ENCODE measurements at places on chromosomes 7 and 10. TPM values are rescaled to one million over a fixed set of nuclear protein-coding genes. Genes with fewer than 3 reads are reported as not detected.

Gene ATRNL1
- total RNA-seq: 1.3 TPM

DNA sequence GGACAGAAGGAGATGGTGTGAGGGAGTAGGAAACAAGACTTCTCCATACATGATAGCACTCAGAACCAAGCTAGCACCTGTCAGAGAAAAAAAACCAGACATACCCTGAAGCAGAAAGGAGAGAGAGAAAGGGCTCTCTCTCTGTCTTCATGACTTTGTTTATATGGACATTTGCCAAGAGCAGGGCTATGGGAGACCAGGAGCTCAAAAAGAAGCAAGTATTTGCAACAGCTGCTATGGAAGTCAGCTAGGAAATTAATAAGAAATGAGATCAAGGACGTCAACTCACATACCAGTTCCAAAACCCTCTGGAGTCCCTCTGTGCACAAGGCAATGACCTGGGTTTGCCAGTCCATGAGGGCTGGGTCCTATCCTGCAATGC lies 111.6 kb downstream of the SGMS1 start:
- no peak for ATAC-seq

Gene CYP3A4
- 0.24 TPM for total RNA-seq

DNA sequence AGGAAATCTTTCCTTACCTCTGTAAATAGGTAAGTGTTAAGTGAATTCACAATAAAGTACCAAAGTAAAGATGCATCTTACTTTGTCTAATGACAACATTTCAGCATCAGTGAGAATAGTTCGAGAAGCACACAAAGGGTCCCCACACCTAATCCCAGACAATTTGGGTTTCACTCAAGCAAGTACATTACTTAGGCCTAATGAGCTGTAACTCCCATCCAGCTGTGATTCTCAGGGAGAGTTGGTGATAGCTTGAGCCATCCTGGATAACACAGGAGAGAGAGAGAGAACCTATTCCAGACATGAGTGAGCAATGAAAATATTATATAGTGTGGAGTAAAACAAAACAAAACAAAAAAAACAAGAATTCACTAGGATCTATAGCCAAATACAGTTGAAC lies 149.1 kb upstream of the NRG3 start:
- ATAC-seq: no peak

Gene SSC4D
- 0.92 TPM for total RNA-seq

GRCh38 chr7:44615149-44615611 lies 8.8 kb downstream of the OGDH start:
- peak; percentile 58 for ATAC-seq

DNA sequence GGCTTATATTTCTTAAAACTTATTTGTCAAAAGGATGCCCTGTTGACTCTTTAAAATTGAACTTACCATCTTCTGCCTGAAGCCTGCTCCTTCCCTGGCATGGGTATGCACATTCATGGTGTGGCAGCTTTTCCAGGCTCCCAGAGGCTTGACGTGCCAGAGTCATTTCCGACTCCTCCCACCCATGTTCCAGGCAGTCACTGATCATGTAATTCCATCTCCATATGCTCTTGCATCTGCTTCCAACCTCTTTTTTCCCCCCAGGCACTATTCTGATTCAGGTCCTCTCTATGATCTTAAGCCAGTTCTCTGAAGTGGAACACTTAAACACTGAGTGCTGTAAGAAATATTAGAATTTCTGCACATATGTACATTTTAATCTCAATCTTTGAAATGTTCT lies 82.2 kb downstream of the CFAP58 start:
- no peak for ATAC-seq

GRCh38 chr7:130875901-130876300 lies 141.9 kb upstream of the KLF14 start:
- ATAC-seq: no peak

DNA sequence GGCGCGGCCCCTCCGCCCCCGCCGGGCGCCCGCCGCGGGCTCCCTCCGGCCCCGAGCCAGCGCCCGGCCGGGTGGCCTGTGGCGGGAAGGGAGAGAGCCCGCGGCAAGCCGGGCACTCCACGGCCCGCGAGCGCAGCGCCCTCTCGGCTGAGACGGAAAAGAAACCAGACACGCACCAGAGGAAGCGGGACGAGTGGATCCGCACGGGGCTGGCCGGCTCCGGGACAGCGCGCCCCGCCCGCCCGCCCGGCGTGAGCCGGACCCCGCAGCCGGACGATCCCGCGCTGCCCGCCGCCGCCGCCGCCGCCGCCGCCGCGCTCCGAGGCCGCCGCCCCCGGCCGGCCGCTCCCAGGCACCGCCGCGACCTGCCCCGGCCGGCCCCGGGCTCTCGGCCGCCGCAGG lies 300 bp downstream of the ARHGAP21 start:
- no peak for ATAC-seq

DNA sequence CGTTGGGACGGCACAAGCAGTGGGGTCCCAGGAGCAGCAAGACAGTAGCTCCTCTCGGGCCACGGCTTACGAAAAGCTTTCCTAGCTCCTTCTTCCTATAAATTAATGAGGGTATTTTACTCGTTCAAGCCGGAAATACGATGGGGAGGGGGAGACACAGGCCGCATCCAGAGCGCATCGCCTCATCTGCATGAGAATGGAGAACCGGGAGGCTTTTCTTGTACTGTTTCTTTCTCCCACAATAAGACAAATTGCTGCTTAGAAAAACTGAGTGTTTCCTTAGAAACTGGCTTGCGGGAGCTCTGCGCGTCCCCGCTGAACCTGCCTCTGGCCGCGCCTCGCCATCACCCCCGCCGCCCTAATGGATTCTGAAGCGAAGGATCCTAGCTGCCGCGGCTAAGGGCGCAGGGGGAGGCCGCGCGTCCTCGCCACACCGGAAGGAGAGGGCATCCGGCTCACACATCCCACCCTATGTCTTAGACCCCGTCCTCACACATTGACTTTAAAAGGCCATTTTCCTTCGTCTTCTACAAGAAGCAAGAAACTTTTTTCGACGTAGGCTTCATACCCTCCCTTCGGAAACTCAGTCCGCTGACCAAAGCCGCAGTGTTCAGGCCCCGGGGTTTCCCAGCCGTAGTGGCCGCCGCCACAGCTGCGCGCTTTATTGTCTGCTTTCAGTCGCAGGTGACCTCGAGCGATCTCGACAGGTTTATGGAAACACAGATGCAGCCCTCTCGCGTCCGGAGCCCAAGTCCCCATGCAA lies 8.8 kb downstream of the NXPH1 start:
- ATAC-seq: no peak

GRCh38 chr7:81767926-81768325 lies 1.9 kb downstream of the HGF start:
- no peak for ATAC-seq

GRCh38 chr10:70775679-70776454 lies 9.3 kb downstream of the TBATA start:
- peak; percentile 54 for ATAC-seq

Gene HHEX
- total RNA-seq: 1.1 TPM

- ATAC-seq: no peak
Observed at GRCh38 chr10:49001870-49002672, 62.4 kb upstream of the LRRC18 start.

GRCh38 chr10:23067939-23068775 lies 27.2 kb upstream of the MSRB2 start:
- ATAC-seq: peak; percentile 78

DNA sequence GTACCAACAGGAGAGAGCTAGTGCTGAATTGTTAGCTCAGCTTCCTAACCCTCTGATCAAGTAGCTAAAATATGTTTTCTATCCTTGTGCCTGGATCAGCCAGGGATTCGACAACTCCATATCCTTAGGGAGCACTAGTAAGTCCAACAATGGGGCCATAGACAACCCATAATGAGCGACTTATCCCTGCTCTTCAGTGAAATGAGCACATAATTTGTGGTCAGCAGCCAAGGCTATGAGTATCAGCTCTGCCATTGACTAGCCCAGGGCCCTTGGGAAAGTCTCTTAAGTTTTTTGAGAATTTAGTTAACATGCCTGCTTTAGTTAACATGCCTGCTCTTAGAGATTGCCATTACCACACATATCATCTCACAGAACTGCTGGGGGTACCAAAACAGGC lies 39.3 kb downstream of the COL1A2 start:
- ATAC-seq: no peak

DNA sequence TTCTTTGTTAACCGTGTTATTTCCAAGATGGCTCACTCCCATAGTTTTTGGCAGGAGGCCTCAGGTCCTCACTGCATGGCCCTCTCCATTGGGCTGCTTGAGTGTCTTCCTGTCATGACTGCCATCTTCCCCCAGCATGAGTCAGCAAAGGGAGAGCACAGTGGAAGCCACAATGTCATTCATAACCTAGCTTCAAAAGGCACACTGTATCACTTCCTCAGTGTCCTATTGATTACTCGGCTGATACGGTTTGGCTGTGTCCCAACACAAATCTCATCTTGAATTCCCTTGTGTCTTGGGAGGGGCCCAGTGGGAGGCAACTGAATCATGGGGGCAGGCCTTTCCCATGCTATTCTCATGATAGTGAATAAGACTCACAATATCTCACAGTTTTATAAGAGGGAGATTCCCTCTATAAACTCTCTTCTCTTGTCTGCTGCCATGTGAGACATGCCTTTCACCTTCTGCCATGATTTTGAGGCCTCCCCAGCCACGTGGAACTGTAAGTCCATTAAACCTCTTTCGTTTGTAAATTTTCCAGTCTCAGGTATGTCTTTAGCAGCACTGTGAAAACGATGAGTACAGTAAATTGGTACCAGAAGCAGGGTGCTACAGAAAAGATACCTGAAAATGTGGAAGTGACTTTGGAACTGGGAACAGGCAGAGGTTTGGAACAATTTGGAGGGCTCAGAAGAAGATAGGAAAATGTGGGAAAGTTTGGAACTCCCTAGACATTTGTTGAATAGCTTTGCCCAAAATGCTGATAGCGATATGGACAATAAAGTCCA lies 106.5 kb downstream of the PRLHR start:
- ATAC-seq: no peak

- ATAC-seq: no peak
Observed at GRCh38 chr10:37703833-37704382, 153.5 kb downstream of the ZNF248 start.

Gene RBP3
- total RNA-seq: not detected

DNA sequence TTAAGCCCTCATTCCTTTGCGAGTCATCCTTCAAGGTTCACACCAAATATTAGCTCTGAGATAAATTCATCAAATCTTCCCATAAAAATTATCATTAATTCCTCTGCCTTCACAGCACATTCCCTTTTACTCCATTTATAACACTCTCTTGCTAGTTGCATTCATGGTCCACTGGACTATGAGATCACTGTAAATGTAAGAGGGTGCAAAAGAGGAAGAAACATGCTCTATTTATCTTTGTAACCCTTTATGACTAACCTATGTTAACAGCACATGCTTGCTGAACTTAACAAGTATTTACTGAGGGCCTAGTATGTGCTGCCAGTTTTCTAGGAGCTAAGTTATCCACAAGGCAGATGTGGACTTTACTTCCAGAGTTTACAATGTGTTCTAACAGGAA lies 86.7 kb upstream of the TMEM168 start:
- ATAC-seq: peak; percentile 47

- ATAC-seq: no peak
Observed at GRCh38 chr10:99443500-99443899, 13.1 kb upstream of the GOT1 start.

- no peak for ATAC-seq
Observed at GRCh38 chr10:103280506-103280905, 3.6 kb downstream of the INA start.

Gene MMRN2
- 9.0 TPM for total RNA-seq

DNA sequence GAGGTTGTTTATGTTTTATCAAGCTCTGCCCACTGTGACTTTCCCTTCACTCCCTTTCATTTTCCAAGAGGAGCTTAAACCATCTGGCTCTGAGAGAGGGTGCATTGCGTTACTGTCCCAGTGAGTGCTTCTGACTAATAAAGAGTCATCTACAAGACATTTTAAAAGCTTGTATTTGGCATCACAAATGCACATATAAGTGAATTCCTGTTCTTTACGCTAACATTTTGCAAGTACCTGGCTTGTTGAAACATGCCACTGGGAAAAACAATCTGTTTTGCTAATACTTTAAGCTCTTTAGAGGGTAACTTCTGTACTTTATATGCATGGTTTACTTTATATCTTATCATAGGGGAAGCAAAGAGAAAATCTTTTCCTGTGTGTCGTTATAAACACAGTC lies 534.6 kb upstream of the POM121L12 start:
- no peak for ATAC-seq

Gene TMEM229A
- total RNA-seq: not detected

Gene ZNF722
- total RNA-seq: not detected

Gene CHST3
- total RNA-seq: 9.0 TPM

GRCh38 chr7:141563956-141564623 lies 12.9 kb downstream of the AGK start:
- ATAC-seq: no peak

DNA sequence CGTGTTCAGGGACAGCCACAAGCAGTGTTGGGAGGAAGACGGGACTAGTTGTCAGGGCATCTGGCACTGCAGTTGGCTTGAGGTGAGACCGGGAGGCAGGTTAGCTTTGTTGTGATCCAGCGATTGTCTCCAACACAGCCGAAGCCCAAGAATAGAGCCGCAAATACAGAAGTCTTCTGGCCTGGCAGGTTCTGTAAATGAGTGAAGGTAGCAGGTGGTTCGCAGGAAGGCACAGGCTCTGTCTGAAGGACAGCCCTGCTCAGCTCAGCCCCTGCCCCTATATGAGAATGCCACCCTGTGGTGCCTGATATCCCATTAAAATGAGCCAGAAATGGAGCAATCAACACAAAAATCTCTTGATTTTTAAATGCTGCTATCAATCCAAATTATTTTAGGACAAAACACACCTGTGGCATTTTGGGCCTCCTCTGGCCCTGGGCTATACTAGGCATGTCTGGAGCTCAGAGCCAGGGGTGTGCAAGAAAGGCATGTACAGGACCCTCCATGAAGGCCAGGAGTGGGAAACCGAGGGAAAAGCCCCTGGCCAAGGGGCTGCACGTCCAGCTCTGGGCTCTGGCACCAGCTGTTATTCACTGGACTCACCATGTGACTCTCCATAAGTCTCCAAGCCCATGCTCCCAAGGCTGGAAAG lies 11.2 kb upstream of the C10orf71 start:
- no peak for ATAC-seq

Gene TSPAN12
- 0.92 TPM for total RNA-seq

GRCh38 chr7:41706228-41706930 lies 3.5 kb upstream of the INHBA start:
- no peak for ATAC-seq

- ATAC-seq: no peak
Observed at GRCh38 chr10:100912013-100912604, 654 bp upstream of the SLF2 start.

DNA sequence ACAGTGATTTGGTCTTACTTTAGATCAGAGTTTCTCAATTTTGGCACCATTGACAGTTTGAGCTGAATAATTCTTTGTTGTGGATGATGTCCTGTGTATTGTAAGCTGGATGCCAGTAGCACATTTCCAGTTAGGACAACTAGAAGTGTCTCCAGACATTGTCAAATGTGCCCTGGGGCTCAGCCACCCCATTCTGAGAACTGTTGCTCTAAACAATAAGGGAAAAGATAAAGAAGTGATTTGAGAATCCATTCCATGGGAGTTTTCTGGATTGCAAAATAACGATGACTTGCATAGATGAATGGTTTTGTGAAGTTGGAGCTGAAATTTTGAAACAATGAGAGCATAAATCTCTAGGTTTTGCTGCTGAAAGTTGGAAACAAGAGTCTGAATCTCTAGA lies 44.6 kb downstream of the NUP205 start:
- no peak for ATAC-seq

Gene SPDYE2B
- not detected for total RNA-seq
